Right kidney (tissue), 9 donors: ENCODE measurements at places on chromosomes 5 and 9.
A peak's percentile ranks its signal among the peaks of the same experiment; 100 is the strongest.

DNA sequence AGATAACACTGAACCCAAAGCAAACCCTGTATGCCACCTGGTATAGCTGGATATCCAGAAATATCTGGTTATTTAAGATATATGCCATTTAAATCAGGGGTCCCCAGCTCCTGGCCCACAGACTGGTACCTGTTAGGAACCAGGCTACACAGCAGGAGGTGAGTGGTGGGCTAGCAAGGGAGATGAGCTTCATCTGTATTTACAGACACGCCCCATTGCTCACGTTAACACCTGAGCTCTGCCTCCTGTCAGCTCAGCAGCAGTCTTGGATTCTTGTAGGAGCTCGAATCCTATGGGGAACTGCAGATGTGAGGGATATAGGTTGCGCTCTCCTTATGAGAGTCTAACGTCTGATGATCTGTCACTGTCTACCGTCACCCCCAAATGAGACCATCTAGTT is 646.6 kb downstream of the TLE4 start:
- DNase-seq: no peak

DNA sequence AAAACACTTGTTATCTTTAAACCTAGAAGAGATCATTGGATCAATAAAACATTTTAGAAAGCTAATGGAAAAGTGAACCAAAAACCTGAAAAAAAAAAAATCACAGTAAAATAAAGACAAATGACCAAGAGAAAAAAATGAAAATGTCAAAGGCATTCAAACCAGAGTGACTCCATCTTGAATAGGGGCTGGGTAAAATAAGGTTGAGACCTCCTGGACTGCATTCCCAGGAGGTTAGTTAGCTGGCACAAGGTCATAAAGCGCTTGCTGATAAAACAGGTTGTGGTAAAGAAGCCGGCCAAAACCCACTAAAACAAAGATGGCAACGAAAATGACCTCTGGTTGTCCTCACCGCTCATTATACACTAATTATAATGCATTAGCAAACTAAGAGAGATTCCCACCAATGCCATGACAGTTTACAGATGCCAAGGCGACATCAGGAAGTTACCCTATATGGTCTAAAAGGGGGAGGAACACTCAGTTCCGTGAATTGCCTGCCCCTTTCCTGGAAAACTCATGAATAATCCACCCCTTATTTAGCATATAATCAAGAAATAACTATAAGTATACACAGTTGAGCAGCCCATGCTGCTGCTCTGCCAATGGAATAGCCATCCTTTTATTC is 116.7 kb upstream of the NEK6 start:
- DNase-seq: no peak

- no peak for DNase-seq
Measured at GRCh38 chr5:133344266-133344665, 268.1 kb downstream of the FSTL4 start.

GRCh38 chr5:174281855-174282254 is 236.3 kb downstream of the NSG2 start:
- no peak for DNase-seq

DNA sequence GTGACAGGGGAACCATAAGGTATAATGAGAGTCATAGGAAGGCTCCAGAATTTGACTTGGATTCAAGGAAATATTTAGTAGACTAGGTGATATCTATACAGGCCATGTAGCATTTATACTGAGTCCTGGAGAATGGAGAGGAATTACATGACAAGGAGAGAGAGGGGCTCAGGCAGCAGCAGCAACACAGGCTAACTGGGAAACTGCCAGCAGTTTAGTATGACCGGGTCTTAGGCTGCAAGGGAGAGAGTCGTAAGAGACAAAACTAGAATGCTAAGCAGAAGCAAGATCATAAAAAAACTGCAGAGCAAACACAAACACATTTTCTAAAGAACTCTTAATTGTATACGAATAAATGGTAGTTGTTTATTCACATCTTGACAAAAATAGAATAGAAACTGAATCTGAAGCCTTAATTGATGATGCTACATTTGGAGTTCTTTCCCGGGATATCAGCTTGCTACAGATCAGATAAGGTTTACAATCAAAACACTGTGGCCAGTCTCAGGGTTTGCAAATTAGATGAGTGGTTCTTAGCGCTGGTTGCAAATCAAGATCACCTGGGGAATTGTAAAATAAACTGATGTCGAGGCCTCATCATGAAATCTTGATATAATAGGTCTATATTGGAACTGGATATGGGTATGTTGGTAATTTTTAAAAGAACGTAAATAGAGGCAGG is 480.0 kb upstream of the C9orf72 start:
- no peak for DNase-seq

DNA sequence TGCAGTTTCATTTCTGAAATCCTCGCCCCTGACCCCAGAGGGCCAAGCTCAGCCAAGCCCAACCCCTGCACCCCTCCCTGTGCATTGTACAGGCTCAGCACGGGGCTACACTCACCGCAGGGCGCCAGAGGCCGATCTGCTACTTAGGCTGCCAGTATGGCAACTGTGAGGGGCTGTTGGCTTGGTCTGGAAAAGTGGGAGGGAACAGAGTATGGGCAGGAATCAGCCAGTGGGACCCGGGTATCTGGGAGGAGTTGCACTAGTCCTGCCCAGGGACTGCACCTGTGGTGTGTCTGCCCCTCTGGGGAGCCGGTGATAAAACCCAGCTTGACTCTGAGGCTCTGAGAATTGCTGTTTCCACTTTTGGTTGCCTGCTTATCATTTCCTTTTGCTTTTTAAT is 167.4 kb upstream of the KIF2A start:
- no peak for DNase-seq

DNA sequence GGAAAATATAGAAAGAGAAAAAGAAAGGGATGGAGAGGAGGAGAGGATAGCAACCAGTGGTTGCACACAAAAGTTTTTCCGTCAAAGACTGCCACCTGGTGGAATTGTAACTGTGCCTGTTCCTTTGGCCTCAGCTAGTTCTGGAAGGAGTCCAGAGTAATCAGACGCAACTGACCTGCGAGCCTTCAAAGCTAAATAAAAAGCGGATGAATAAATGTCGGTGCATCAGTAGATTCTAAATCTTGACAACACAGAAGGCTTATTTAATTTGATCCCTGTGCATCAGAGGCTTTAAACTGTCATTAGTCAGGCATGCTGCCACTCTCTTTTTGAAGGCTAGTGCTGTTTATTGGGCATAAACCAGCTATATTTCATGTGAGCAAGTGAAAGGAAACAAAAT is 132.9 kb upstream of the ACO1 start:
- peak; percentile 53 for DNase-seq

DNA sequence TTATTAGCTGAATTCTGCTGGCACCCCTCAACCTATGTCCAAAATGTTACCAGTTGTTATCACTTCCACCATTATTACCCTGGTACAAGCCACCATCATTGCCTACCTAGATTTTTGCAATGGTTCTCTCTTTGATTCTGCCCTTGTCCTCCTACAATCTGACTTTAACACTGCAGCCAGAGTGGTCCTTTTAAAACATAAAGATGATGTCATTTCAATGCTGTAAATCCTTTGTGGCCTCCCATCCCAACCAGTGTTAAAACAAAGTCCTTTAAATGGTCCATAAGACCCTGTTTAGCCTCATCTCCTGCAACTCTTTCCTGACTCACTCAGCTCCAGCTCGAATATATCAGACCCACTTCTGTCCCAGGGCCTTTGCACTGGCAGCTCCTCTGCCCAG is 54.9 kb upstream of the FSTL4 start:
- no peak for DNase-seq

- DNase-seq: no peak
Measured at GRCh38 chr5:138645778-138646575, 70.8 kb upstream of the HSPA9 start.

GRCh38 chr9:3879315-3879714 is 353.5 kb upstream of the RFX3 start:
- DNase-seq: peak; percentile 35

DNA sequence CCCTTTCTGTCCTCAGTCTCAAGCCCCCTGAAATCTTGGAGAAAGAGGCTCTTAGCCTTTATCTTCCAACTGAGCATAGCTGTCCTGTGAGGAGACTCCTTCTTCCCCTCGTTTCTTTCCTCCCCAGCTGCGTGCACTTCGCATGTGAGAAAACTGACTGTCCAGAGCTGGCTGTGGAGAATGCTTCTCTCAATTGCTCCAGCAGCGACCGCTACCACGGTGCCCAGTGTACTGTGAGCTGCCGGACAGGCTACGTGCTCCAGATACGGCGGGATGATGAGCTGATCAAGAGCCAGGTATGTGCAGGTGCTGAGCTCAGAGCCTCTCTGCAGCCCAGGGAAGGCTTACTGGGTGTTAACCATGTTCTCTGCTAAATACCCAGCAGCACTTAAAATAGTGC is 190.8 kb downstream of the PAPPA start:
- no peak for DNase-seq
